ENCODE measurements at places on chromosomes 6 and 20. TPM values are rescaled to one million over a fixed set of nuclear protein-coding genes. Genes with fewer than 3 reads are reported as not detected.

NFATC2 gene
- 6.9 TPM for total RNA-seq

KHDC1L gene
- not detected for total RNA-seq

TAF11 gene
- 30.4 TPM for total RNA-seq

WFDC10B gene
- not detected for total RNA-seq

CDKAL1 gene
- 28.7 TPM for total RNA-seq

LY86 gene
- not detected for total RNA-seq

Data from vein endothelial cell (primary cell).